Effector memory CD4-positive, alpha-beta T cell (primary cell): ENCODE measurements at places on chromosomes 7 and 10.

DNA sequence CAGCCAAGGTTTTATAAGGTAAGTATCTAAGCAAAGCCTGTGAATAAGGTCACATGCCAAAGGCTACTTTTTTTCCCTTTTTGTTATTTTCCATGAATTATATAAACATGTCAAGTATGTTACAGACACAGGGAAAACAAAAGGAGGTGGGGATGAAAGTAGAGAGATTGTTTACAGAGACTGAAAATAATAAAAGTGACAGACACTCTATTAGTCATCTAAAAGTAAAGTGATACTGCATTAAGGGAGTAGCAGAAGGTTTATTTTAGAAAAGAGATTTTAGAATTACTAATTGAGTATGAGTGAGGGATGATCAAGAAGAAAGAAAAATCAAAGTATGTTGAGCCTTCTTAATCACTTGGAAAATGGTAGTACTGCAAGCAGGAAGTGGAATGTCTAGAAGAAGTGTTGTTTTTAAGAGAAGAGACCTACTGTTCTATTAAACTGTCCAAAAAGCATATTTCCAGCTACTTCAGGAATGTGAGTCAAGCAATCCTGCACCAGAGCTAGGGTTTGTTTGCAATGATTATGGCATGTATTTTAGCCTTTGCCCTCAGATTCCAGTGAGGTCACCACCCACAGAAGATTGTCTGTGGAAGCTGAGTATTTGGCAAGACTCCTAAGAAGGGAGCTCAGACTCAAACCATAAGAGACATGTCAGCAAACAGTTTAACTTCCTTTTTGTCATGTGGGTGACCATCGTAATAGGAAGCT is 177.9 kb upstream of the PLXDC2 start:
- DNase-seq: no peak

GRCh38 chr7:121919986-121920385 is 47.0 kb downstream of the PTPRZ1 start:
- DNase-seq: no peak

DNA sequence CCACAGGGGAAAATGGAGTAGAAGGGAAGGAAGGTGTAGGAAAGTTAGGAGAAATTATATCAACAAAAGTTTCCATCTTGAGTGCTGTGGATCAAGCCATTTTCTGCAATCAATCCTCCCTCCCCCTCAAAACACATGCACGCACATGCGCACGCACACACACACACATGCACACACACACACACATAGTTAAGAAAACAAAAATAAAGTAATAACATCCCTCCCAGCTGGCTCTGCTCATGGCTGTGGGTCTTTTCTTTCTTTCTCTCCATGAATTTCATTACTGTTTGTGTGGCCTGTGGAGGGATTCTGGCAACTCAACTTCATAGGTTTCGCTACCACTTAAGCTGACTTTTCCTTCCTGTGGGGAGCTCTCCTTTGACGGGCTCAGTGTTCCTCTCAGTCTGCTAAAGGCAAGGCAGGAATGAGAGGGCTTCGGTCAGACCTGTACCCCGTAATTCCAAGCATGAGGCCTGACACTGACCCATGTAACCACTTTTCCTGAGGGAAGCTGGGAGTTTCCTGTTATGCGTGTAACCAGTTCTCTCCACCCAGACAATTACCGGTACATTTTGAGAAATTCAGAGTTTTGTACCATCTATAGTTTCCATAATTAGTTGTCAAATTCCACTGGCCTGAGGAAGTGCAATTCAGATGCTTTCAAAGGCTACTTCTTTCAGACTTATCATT is 79.8 kb downstream of the ZNF92 start:
- DNase-seq: no peak

DNA sequence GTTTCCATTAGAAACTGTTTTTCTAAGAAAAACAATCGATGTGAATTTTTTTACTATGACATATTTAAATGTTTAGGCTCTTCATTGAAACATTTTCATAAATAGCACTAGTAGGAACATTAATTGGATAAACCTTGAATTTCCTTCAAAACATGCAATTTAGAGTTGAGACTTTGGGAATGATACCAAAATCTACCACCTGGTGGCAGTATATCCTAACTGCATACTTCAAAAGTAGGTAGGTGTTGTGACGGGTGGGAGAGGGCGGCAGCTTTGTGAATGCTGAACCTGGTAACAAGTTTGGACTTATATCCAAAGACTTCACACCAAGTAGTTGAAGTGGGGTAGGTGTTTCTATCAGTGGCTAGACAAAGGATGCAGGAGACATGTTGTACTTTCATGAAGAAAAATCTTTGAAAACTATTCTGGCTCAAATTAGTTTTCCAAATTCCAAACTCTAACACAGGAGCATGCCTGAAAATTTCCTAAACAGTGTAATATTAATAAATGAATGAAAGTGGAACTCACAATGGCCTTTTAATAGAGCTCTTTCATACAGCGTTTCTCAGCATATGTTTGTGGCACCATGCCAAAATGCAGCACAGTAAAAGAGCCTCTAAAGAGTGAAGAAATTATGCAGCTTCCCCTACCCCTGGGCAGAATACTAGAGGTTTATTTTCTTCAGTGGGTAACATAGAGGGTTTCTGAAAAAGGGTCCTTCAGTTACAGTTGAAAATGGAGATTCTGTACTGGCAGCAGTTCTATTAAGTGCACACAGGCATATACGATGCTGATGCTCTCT is 201.0 kb upstream of the TPK1 start:
- no peak for DNase-seq

GRCh38 chr10:74949034-74949832 is 122.8 kb downstream of the KAT6B start:
- DNase-seq: no peak

DNA sequence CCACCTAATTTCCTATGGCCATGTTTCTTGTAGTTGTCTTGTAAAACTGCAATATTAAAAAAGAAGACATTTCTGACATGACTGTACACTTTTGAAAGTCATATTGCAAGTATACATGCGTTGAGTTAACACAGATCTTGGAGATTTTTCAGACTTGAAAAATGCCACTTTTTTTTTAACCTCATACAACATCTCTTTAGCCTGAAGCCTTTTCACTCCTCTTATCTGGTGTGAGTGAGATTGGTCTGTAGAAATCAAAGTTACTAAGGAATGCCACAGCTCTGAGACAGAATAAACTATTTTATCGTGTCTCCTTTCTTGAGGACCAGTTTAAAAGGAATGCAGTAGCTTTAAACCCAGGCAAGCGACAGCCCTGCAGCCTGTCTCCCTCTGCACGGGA is 43.9 kb upstream of the NEUROD6 start:
- DNase-seq: no peak

DNA sequence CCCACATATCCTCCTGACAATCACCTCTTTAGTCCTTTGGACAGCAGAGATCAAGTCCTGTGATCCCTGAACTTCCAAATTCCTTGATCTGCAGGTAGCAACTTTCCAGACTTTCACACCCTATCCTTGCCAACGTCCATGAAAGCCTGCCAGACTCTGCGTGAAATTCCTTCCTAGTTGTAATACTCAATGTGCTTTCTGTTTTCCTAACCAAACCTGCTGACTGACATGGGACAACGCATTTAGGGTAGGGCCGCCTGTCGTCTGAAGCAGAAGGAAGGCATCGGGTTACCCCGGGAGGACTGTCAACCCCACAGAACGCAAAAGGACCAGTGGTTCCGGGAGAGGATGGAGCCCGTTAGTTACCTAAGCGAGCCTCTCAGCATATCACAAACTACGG is 23.9 kb downstream of the ITGA8 start:
- no peak for DNase-seq

- DNase-seq: no peak
Observed at GRCh38 chr7:107596881-107597581, 17.0 kb downstream of the BCAP29 start.

- no peak for DNase-seq
Observed at GRCh38 chr7:158447506-158448171, 140.0 kb downstream of the PTPRN2 start.

DNA sequence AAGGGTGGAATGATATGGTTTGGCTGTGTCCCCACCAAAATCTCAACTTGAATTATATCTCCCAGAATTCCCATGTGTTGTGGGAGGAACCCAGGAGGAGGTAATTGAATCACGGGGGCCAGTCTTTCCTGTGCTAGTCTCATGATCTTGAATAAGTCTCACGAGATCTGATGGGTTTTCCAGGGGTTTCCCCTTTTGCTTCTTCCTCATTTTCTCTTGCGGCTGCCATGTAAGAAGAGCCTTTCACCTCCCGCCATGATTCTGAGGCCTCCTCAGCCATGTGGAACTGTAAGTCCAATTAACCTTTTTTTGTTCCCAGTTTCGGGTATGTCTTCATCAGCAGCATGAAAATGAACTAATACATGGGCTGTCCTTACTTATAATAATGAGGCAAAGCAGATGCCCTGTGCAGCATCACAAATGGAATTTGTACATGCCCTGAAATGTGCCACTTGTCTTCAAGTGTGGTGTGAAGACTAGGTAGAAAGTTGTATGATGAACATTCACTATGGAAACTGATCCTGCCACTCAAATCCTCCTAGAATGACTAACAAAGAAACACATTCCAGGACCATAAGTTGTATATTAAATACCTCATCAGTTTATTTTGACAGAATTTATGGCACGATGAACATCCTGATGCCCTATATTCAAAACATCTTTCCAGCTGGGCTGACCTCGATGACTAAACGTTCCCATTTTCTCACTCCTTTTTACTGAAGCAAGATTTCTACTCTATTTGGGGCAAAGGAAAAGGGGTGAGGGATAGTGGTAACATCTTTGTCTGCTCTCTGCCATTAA is 122.8 kb upstream of the CTTNBP2 start:
- no peak for DNase-seq

GRCh38 chr10:46080886-46081285 is 34.8 kb upstream of the MSMB start:
- no peak for DNase-seq

DNA sequence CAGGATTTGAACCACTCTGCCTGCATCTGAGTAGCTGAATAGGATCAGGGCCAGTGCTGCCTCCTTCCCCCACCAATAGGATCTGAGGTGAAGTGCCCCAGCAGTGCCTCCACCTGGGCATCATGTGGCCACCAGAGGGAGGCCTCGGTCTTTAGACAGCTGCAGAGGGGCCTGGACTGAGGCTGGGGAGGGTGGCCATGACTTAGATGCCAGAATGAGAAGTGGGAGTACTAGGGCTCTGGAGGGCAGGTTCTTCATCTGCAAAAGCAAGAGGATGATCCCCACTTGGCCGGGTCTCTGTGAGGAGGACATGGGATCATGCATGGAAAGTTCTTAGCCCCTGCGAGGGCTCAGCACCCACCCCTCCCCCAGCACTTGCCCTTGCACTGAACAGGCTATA is 56.9 kb downstream of the NEUROG3 start:
- no peak for DNase-seq

DNA sequence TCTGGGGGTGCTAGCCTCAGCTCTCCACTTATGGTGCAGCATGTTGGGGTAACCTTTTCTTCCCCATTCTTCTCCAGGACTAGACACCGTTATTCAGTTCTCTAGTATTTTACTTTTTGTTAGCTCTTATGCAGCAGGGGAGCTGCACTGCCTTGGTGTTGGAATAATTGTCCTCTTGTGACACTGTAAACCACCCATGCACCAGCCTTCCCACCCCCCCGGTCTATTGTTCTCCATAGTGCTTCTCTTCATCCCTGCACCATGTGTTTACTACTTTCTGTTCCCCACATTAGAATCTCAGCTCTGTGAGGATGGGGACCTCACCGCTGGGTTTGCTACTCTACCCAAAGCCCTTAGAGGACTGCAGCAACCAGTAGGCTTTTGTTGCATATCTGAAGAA is 230.7 kb downstream of the RPS24 start:
- DNase-seq: no peak

GRCh38 chr10:63919575-63920279 is 398.5 kb downstream of the REEP3 start:
- no peak for DNase-seq

DNA sequence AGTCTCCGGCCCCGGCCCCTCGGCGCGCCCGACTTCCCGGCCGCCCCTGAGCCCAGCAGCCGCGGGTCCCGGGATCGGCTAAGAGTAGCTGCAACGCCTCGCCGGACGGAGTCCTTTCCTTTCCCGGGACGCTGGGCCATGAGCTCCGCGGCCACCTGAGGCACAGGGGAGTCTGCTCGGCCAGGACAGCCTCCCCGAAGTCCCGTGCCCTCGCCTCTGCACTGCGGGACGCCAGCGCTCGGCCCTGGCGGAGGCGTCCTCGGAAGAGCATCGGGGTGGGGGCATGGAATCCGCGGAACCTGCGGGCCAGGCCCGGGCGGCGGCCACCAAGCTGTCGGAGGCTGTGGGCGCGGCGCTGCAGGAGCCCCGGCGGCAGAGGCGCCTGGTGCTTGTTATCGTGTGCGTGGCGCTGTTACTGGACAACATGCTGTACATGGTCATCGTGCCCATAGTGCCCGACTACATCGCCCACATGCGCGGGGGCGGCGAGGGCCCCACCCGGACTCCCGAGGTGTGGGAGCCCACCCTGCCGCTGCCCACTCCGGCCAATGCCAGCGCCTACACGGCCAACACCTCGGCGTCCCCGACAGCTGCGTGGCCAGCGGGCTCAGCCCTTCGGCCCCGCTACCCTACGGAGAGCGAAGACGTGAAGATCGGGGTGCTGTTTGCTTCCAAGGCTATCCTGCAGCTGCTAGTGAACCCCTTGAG is 502 bp downstream of the SLC18A3 start:
- DNase-seq: no peak

GRCh38 chr10:115094416-115095140 is 1.4 kb downstream of the ATRNL1 start:
- DNase-seq: no peak

- DNase-seq: no peak
Observed at GRCh38 chr10:76882245-76882644, 755.4 kb downstream of the KCNMA1 start.

DNA sequence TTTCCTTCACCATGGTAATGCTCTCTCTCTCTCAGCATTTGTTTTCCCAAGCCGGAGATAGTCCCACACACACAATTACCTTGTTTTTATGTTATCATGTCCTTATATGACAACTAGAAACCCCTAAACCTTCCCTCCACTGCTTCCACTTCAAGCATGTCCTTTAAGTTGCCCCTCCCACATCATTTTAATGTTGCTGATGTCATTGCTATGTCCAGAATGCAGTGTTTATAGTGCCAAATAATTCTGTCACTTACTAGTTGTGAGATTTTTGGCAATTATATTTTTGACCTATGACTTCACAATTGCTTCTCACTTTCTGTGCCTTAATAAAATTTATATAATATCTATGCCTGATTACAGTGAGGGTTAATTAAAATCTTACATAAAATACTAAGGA is 645.9 kb downstream of the XPNPEP1 start:
- DNase-seq: no peak

- DNase-seq: no peak
Observed at GRCh38 chr7:77579797-77580196, 42.7 kb downstream of the PTPN12 start.

DNA sequence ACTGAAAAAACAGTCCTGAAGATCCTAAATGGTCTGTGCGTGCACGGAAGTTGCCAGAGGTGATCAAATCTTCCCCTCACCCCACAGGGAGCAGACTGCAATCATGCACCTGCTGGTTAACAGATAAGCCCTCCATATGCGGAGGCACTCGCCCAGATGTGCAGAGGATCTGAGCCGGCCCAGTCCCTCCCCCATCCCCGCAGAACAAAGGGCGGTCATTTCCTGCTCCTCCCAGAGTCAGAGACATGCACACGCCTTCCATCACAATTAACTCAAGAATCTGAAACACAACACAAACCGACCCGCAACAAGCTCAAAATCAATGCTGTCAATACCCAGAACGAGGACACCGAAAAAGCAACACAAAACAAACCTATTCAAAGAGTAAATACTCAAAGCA is 24.2 kb downstream of the CRTAC1 start:
- no peak for DNase-seq

- DNase-seq: no peak
Observed at GRCh38 chr7:36372156-36372555, 17.5 kb upstream of the ANLN start.
